ENCODE measurements at places on chromosomes 7 and 10. TPM values are rescaled to one million over a fixed set of nuclear protein-coding genes. Genes with fewer than 3 reads are reported as not detected.
A peak's percentile ranks its signal among the peaks of the same experiment; 100 is the strongest.

DNA sequence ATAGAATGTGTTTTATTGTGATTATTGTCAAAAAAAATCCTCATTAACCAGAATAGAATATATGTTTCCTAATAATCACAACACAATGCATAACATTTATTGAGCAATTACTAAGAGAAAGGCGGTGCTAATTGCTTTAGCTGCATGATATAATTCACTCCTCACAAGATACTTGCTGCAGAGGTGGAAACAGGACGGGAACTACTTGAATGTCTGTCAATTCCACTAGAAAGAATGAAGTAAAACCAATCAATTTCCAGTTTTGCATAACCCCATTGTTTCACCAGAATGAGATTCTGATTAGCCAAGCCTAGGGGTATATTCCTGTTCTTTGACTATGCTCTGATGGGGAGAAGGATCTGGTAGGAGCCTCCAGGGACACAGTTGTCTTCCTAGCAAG lies 239.1 kb upstream of the NRP1 start:
- H3K4me3 ChIP-seq: no peak overlapping the region
- no peaks in the 10 kb centered on the region for H3K4me1 ChIP-seq
- no peaks in the 10 kb centered on the region for H3K27me3 ChIP-seq
- H3K36me3 ChIP-seq: no peaks in the 10 kb centered on the region
- no peak overlapping the region for H3K27ac ChIP-seq

GRCh38 chr10:112213836-112214235 lies 30.3 kb upstream of the GPAM start:
- H3K4me1 ChIP-seq: peaks cover 83% of the 10 kb centered on the region
- H3K36me3 ChIP-seq: peaks cover 88% of the 10 kb centered on the region
- no peak for DNase-seq
- no peak overlapping the region for H3K4me3 ChIP-seq

GRCh38 chr10:98246911-98247805 lies 20.8 kb downstream of the LOXL4 start:
- no peak overlapping the region for H3K27ac ChIP-seq
- no peak for DNase-seq
- H3K36me3 ChIP-seq: peaks cover 36% of the 10 kb centered on the region
- H3K4me3 ChIP-seq: no peak overlapping the region
- no peaks in the 10 kb centered on the region for H3K27me3 ChIP-seq

GRCh38 chr10:67771200-67771599 lies 66.8 kb downstream of the DNAJC12 start:
- no peaks in the 10 kb centered on the region for H3K27me3 ChIP-seq
- no peak overlapping the region for H3K4me3 ChIP-seq
- H3K4me1 ChIP-seq: no peaks in the 10 kb centered on the region
- no peak overlapping the region for H3K27ac ChIP-seq
- DNase-seq: no peak

- DNase-seq: no peak
- no peaks in the 10 kb centered on the region for H3K4me1 ChIP-seq
- peaks cover 3% of the 10 kb centered on the region for H3K36me3 ChIP-seq
- H3K4me3 ChIP-seq: no peak overlapping the region
These were observed 79.6 kb downstream of the BMPR1A start for GRCh38 chr10:86836044-86836443.

GRCh38 chr7:31767686-31768358 lies 80.8 kb downstream of the PPP1R17 start:
- no peak overlapping the region for H3K27ac ChIP-seq
- DNase-seq: no peak
- H3K36me3 ChIP-seq: no peaks in the 10 kb centered on the region
- H3K4me1 ChIP-seq: no peaks in the 10 kb centered on the region
- no peak overlapping the region for H3K4me3 ChIP-seq

DNA sequence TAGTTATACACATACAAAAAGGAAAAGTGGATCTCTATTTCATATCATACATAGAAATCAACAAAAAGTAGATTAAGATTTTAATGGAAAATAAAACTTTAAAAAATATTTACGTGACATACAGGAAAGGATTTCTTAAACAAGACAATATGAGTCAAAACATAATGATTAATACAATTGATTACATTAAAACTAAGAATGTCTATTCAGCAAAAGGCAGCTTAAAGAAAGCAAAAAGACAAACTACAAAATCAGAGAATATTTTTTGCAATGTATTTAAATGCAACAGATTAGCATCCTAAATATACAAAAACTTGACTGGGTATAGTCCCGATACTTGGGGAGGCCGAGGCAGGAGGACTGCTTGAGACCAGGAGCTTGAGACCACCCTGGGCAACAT lies 50.5 kb downstream of the VAX1 start:
- no peak overlapping the region for H3K27ac ChIP-seq
- H3K27me3 ChIP-seq: peaks cover 18% of the 10 kb centered on the region
- no peak for DNase-seq
- H3K4me1 ChIP-seq: no peaks in the 10 kb centered on the region
- H3K36me3 ChIP-seq: no peaks in the 10 kb centered on the region

- no peaks in the 10 kb centered on the region for H3K27me3 ChIP-seq
- no peak for DNase-seq
- no peak overlapping the region for H3K4me3 ChIP-seq
- peaks cover 20% of the 10 kb centered on the region for H3K36me3 ChIP-seq
- H3K4me1 ChIP-seq: no peaks in the 10 kb centered on the region
These were observed 37.4 kb downstream of the GBX1 start for GRCh38 chr7:151129960-151130591.

DNA sequence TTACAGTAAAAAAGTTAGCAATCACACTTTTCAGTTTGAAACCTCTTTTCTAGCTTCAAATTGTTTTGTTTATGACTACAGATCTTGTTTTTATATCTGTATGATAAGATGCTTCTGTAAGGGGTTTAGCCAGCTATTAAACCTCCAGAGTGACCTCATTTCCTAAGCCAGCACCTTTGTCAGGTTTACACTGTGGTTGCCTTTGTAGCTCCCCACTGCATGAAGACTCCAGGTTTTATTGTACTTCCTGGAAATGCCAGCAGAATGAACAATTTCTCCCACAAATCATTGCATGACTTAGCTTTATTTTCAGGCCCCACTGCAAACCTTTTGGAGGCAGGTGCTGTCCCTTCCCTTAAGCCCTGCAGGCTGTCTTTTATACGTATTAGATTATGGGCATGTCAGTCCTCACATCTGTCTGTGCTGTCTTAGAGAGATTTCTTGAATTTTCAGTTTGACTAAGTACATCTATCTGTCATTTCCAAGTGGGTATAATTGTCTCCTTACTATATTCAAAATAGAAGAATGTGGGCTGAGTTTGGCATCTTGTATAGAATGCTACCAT lies 8.2 kb upstream of the AGR3 start:
- H3K36me3 ChIP-seq: no peaks in the 10 kb centered on the region
- H3K27ac ChIP-seq: no peak overlapping the region
- H3K4me3 ChIP-seq: no peak overlapping the region
- H3K27me3 ChIP-seq: no peaks in the 10 kb centered on the region
- no peaks in the 10 kb centered on the region for H3K4me1 ChIP-seq
- no peak for DNase-seq

DNA sequence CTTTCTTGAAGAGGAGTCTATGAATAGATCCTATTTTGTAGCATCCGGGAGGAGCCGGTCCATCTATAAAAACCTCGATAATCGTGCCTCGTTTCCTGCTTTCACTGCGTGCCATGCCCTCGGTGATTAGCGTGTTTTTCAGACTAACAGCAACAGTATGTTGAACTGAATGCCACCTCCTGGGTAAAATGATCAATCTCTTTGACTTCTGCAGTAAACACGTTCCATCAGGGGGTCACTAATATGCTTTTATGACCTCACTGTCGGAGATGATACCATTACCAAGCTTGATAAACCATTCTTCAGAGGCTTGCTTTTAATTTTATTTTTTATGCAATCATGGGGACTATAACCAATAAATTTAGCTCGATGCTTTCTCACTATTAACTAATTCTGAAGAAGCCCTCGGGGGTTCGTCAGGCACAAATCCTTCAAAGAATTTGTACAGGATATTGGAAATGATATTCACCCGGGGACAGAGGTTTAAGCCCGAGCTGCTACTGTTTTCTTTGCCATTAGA lies 228.3 kb downstream of the ADARB2 start:
- DNase-seq: no peak
- no peak overlapping the region for H3K4me3 ChIP-seq
- no peak overlapping the region for H3K27ac ChIP-seq
- no peaks in the 10 kb centered on the region for H3K36me3 ChIP-seq
- peaks cover 45% of the 10 kb centered on the region for H3K27me3 ChIP-seq

- no peak overlapping the region for H3K4me3 ChIP-seq
- no peaks in the 10 kb centered on the region for H3K36me3 ChIP-seq
- no peaks in the 10 kb centered on the region for H3K27me3 ChIP-seq
- H3K27ac ChIP-seq: no peak overlapping the region
- H3K4me1 ChIP-seq: peaks cover 54% of the 10 kb centered on the region
- DNase-seq: no peak
These were observed 657.6 kb downstream of the LRMDA start for GRCh38 chr10:76088980-76089379.

DNA sequence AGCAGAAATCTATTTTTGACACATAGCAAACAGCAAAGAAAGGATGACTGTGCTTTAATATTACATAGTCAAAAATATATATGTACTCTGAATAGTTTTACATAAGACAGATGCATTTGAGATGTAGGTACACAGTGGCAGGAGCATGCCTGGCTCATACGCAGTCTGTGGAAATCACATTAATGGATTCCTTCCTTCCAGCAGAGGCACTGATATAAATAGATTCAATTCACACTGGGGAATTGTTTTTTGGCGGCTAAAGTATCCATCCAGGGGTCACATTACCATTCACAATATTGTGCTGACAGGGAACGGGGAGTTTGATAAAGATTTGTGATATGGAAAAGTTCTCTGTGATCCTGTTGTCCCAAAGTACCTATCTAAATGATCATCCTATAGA lies 72.5 kb upstream of the AGR3 start:
- no peak for DNase-seq
- H3K4me1 ChIP-seq: peaks cover 22% of the 10 kb centered on the region
- H3K27me3 ChIP-seq: no peaks in the 10 kb centered on the region
- no peaks in the 10 kb centered on the region for H3K36me3 ChIP-seq

DNA sequence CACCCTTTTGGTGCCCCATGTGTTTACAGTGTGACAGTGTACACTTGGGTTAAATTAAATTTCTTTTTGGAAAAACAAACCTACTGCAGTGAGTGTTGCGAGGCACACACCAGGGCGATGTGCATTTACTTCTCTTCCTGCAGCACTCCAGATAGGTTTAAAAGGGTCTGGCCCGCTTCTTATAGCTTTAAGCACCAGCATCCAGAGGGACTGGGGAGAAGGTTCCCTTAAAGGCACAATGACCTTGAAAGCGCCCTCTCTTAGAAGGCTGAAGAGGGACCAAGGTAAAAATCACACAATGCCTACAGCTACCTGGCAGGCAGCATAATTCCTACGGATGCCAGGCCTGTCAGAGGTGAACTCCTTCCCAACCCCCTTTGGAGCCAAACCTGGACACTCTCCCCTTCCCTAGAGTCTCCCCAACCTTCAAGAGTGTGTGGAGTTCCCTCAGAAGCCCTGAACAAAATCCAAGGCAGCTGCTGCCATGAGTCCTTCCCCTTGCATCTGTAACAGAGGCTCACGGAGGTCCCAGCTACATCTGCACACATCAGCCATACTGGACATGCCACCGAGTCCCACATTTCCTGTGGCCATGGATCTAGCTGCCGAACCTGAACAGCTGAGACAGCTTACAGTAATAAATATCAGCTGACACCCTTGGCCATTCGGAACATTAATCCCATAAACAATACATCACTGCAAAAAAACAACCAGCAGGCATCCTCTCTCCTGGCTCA lies 33.2 kb downstream of the TRIM8 start:
- H3K4me1 ChIP-seq: peaks cover 70% of the 10 kb centered on the region
- H3K4me3 ChIP-seq: no peak overlapping the region
- no peak for DNase-seq
- H3K27ac ChIP-seq: no peak overlapping the region
- H3K27me3 ChIP-seq: no peaks in the 10 kb centered on the region

- H3K4me1 ChIP-seq: peaks cover 18% of the 10 kb centered on the region
- peak; percentile 18 for DNase-seq
- H3K27ac ChIP-seq: peak overlapping the region; percentile 71
- H3K36me3 ChIP-seq: no peaks in the 10 kb centered on the region
- H3K4me3 ChIP-seq: peak overlapping the region; percentile 89
These were observed 638 bp downstream of the LIPA start for GRCh38 chr10:89250865-89251408.

HMX3 gene
- total RNA-seq: not detected

ATXN7L1 gene
- total RNA-seq: 7.7 TPM

VSTM4 gene
- total RNA-seq: not detected

TLX1 gene
- 0.07 TPM for total RNA-seq

TMEM196 gene
- not detected for total RNA-seq

EVX1 gene
- not detected for total RNA-seq

OPN4 gene
- total RNA-seq: not detected

H2BK1 gene
- total RNA-seq: not detected
